ENCODE measurements at places on chromosomes 3 and 15. TPM values are rescaled to one million over a fixed set of nuclear protein-coding genes. Genes with fewer than 3 reads are reported as not detected.

- H3K36me3 ChIP-seq = peaks cover 27% of the 10 kb centered on the region
- DNase-seq = peak; percentile 46
- no peak overlapping the region for H3K27ac ChIP-seq
- H3K4me3 ChIP-seq = peak overlapping the region; percentile 95
- peaks cover 6% of the 10 kb centered on the region for H3K4me1 ChIP-seq
Measured at GRCh38 chr3:23806534-23807423, 1.0 kb downstream of the UBE2E1 start.

GPR62 gene
- 0.33 TPM for total RNA-seq

DNA sequence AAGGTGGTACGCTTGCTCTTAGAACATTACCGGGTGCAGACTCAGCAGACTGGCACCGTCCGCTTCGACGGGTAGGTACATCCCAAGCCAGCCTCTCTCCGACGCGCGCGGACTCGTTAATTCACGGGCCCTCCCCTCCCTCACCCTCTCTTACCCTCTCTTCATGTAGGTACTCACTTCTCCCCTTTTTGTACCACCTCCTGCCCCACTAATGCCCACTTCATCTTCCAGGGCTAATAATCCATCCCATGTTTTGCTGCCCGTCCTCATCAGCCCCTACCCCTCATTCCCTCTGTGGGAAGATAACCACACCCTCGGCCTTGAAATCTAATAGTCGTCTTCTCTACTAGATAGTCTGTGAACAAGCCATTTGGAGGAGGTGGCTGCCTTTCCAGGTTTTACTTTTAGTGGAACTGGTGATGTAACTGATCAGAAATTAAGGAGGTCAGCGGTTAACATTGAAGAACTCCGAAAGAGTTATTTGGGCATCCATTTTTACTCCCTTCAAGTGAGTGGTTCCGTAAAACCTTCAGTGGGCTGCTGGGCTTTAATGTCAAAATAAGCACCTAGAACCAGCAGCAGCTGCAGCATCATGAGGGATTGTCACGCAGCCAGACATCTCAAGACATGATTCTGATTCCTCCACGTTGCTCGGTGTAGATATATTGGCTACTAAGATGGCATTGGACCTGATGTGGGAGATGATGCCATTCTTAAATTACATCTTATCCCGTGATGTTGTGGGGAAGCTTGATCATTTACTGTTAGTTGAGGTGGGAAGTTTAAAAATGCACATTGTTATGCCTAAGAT, 1.3 kb downstream of the FEM1B start:
- no peak overlapping the region for H3K27ac ChIP-seq
- H3K4me1 ChIP-seq = peaks cover 4% of the 10 kb centered on the region
- DNase-seq = no peak
- H3K27me3 ChIP-seq = no peaks in the 10 kb centered on the region
- peak overlapping the region; percentile 98 for H3K4me3 ChIP-seq
- peaks cover 6% of the 10 kb centered on the region for H3K36me3 ChIP-seq

GRCh38 chr3:73499787-73500186, 125.0 kb downstream of the PDZRN3 start:
- H3K27me3 ChIP-seq = no peaks in the 10 kb centered on the region
- H3K4me3 ChIP-seq = no peak overlapping the region
- no peaks in the 10 kb centered on the region for H3K4me1 ChIP-seq
- no peak for DNase-seq
- no peak overlapping the region for H3K27ac ChIP-seq

DNA sequence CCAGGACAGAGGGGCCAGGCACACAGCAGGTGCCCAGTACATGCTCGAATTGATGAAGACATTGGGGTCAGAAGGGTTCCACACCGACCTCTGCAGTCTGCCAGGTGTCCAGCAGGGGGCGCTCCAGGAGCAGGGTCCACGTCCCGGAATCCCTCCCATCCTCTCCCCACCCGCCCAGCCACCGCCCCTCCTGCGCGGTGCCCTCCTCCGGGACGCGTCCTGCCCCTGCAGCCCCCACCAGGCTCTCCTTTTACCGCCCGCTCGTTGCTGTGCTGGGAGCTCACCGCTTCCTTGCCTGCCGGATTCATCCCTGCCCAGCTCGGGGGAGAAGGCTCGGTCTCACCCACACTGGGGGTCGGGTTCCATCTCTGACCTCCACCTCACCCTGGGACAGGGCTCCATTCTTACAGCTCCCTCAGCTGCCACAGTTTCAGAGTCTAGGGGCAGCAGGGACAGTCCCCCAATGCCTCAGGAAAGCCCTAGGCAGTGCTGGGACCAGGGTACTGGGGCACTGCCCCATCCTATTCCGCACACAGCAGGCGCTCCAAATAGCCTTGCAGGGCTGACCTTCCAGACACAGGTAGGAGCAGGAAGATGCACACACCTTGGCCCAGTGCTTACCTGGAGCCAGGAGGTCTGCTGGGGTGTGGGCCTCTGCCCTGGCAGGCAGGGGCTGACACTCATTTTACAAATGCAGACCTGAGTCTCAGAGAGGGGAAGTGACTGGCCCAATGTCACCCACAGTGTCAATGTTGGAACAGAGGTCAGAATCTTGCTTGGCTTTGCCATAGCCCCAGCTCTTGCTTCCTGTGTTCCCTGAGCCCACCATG, 31.0 kb downstream of the GRIP2 start:
- no peaks in the 10 kb centered on the region for H3K27me3 ChIP-seq
- peak overlapping the region; percentile 58 for H3K4me3 ChIP-seq
- H3K27ac ChIP-seq = no peak overlapping the region
- no peaks in the 10 kb centered on the region for H3K4me1 ChIP-seq
- no peaks in the 10 kb centered on the region for H3K36me3 ChIP-seq
